Activated CD8-positive, alpha-beta memory T cell treated with anti-CD3 and anti-CD28 coated beads for 1 hour (primary cell): ENCODE measurements at places on chromosomes 5 and 9.

- no peak for DNase-seq
Observed at GRCh38 chr9:89902450-89903140, 297.8 kb downstream of the GADD45G start.

DNA sequence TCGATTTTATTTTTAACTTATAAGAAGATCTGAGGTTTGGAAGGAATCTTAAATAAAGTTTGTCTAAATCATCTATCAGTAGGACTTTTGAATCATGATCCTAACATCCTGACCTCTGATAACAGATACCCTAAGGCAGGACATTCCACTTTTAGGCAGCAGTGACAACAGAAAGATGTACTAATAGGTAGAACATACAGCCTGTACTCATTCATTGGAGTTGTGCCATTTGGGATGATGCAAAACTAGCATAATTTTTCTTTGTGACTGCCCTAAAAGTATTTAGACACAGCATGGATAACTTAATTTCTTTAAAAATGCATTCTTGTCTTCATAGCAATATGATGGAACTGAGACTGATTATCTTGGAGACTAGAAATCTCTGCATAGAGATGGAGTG lies 39.7 kb downstream of the CDC42SE2 start:
- no peak for DNase-seq

DNA sequence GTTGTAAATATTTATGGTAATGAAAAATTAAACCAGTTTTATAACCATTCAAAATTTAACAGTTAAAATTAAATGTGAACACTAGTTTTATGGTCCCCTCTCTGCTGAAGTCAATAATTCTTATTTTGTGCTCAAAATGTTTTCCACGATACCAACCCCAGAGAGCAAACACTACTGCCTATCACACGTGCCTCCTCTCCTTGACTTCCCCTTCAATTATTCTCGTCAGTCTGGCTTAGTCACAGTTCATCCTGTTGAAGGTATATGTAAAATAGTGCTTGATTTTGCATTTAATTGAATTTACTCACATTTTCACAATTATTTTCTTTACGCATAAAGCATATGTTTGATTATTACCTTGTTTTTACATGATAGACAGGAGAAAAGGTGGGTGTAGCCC lies 148.8 kb downstream of the CCDC192 start:
- no peak for DNase-seq

DNA sequence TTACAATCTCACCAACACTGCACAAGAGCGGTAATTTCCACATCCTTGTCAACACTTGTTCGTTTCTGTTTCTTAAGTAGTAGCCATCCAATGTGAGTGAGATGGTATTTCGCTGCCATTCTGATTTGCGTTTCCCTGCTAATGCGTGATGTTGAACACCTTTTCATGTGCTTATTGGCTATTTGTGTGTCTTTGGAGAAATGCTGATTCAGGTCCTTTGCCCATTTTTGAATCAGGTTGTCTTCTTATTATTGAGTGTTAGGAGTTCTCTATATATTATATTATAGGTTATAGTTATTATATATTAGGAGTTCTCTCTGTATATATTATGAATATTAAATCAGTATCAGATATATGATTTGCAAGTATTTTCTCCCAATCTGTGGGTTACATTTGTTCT lies 59.9 kb upstream of the IRX4 start:
- DNase-seq = no peak

- no peak for DNase-seq
Observed at GRCh38 chr5:78534148-78534904, 114.2 kb downstream of the LHFPL2 start.

- DNase-seq = no peak
Observed at GRCh38 chr9:103615994-103616393, 478.1 kb upstream of the SMC2 start.

DNA sequence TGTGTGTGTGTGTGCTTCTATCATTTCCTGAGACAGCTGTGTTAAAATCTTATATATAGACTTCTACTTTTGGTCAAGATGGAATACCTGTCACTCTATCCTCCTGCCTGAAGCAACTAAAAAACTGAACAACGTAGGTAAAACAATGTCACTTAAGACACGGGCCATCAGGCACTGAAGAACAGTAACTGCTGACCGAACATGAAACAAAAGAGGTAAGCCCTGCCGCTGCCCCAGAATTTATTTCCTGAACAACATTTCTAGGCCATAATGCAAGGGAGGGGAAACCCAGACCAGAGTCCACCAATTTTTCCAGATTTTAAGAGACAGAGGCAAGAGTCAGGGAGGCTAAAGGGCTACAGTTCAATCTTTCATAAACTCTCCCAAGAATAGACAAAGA lies 156.0 kb downstream of the CDC42SE2 start:
- no peak for DNase-seq

DNA sequence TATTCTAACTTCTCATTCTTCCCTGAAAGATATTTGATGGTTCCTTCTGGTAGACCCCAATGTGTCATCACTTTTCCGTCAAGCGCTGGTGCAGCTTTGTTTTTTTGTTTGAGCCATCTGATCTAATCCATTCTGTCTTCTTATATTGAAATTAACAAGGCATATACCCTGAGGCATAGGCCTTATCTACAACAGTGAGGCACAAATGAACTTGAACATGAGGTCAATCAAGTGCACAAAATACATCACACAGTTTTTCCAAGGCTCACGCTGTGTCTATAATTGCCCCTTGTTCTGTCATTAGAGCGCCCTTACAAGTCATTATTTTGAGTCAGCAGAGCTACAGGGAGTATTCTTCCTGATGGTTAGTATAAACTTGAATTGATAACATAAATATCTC lies 406.6 kb downstream of the MAT2B start:
- no peak for DNase-seq

DNA sequence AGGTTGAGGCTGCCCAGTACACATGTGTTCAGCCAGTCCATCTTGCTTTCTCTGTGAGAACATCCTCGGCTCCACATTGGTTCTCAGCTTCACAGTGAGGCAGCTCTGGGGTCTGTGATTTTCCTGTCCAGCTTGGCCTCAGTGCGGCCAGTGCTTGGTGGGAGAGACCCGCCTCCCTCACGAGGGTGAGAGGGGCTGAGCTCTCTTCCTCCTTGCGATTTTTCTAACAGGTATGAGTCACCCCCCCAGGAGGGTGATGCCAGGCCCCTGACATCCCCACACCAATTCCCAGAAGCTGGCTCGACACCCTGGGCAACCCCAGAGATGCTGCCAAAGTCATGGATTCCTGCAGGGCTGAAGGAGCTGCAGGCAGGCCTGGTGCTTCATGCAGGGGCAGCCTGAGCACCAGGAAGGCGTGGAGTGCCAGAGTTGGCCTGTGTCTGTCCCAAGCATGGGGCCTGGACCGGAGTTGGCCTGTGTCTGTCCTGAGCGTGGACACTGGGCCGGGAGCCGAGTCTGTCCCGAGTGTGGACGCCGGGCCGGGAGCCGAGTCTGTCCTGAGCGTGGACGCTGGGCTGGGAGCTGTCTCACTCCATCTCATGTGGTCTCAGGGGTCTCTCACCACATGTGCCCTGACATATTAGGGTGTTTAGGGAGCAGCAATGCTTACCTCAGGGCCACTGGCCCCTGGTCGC lies 408.6 kb upstream of the IRX4 start:
- no peak for DNase-seq

GRCh38 chr5:9513827-9514226 lies 32.0 kb downstream of the SEMA5A start:
- no peak for DNase-seq

GRCh38 chr9:8349376-8349775 lies 549.8 kb upstream of the DMAC1 start:
- DNase-seq = no peak

DNA sequence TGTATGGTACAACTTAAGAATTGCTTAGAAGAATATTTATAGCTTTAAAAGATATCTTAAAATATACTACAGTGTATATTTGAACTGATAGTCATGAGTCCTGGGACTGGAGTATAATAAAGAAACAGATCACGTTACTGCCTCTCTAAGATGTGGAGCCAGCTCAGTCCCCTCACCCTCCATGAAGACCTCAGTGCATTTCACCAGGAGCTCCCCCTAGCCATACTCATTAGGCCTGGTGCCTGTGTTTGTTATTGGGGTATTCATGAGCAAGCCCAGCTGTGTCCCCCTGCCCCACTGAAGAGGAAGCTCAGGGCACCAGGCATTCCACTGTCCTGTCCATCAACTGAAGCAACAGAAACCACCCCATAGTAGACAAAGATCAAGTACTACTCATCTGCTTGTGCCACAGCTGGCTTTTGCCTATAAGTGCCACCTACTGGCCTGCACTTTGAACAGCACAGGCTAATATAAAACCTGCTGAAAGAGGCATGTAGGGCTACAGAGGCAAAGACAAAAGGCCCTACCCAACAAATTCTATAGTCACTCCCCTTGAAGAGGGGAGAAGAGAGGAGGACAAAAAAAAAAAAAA lies 850.2 kb upstream of the NUDT12 start:
- no peak for DNase-seq

GRCh38 chr9:126459126-126459525 lies 132.5 kb downstream of the MVB12B start:
- DNase-seq = no peak

DNA sequence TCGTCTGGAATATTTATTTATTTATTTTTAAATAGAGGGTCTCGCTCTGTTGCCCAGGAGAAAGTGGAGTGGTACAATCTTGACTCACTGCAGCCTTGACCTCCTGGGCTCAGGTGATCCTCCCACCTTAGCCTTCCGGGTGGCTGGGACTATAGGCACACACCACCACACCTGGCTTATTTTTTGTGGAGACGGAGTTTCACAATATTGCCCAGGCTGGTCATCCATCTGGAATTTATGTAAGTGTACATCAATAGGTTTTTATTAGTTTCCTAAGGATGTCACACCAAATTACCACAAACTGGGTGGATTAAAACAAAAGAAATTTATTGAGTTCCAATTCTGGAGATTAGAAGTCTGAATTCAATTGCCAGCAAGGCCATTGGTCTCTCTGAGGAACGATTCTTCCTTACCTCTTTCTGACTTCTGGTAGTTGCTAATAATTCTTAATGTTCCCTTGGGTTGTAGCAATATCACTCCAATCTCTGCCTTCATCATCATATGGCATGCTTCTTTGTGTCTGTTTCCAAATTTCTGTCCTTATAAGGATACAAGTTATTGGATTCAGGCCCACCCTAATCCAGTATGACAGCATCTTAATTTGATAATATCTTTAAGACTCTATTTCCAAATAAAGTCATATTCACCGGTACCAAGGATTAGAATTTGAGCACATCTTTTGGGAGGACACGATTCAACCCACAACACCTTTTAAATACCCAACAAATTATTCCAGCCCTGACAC lies 16.3 kb upstream of the RAD23B start:
- no peak for DNase-seq

DNA sequence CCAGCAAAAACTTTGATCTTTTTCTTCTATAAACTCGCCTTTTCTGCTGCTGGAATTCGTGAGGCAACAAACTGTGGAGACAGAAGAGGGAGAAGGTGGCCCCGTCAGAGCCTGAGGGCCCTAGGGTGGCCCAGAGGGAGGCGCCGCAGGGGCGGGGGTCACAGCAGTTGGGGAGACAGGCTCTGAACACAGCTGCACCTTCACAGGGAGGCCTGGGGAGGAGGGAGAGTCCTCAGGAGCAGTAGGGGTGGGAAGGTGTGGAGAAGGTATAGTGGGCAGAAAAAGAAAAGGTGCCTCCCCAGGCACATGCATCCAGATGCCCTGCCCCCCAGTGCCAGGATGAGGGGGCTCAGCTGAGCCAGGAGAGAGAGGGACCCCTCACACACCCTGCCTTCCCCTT lies 15.1 kb downstream of the PHF19 start:
- DNase-seq = no peak

- no peak for DNase-seq
Observed at GRCh38 chr9:29213417-29214153, 1640.3 kb upstream of the C9orf72 start.

GRCh38 chr5:6505783-6506557 lies 57.3 kb downstream of the UBE2QL1 start:
- DNase-seq = no peak

DNA sequence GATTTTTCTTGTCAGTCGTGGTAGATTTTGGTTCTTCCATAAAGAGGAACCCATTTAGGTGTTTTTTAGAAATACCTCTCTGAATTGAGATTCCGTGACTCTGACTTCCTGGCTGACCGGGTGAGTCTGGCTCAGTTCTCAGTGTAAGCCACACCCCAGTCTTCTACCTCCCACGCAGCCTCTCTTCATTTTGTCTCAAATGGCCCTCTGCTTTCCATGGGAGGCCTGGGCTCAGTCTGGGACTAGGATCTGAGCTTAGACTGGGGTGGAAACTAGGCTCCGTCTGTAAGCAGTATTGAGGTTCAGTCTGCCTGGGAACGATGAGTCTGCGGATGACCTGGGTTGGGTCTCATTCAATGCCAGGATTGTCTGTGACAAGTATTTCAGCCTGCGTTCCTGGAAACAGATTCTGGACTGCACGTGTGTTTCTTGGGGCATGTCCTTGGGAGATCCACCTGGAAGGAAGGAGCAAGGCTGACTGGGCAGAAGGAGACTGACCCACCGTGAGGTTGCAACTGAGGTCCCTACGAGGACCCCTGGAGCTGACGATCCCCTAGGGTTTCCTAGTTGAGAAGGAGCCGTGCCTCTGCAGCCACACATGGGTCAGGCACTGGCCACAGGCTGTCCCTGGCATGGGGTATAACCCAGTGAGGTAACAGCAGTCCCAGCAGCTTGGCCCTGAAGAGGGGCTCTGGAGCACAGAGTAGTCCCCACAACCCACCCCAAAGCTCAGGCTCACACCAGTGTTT lies 12.4 kb upstream of the CRB2 start:
- DNase-seq = no peak

DNA sequence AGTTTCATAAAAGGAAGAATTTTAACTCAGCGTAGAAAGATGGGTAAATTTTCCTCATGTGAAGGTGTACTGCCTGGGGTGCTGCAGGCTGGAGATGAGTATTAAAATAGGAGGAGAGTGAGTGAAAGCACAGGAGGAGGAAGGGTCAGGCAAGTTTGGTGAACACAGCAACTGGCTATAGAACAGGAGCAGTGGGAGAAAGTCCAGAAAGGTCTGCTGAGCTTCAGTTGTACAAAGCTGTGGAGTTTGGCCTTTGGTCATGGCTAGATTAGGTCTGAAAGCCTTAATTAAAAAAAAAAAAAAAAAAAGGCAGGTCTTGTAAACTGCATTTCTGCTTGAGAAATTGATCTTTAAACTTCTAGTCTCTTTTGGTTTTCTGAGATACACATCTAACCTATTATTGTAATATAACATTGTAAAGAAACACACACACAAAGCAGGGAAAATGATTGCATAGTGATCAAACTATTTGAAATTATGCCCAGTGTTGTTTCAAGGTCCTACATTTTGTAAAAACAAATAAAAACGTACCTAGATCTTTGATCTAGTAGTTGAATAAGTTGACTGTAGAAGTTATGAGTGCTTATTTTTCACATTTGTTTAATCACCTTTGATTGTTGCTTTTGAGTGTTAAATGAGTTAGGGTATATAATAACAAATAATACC lies 43.6 kb downstream of the MAP3K1 start:
- DNase-seq = no peak

GRCh38 chr5:76736679-76737556 lies 21.0 kb downstream of the F2R start:
- DNase-seq = no peak
